ENCODE measurements at places on chromosomes 16 and 17.

DNA sequence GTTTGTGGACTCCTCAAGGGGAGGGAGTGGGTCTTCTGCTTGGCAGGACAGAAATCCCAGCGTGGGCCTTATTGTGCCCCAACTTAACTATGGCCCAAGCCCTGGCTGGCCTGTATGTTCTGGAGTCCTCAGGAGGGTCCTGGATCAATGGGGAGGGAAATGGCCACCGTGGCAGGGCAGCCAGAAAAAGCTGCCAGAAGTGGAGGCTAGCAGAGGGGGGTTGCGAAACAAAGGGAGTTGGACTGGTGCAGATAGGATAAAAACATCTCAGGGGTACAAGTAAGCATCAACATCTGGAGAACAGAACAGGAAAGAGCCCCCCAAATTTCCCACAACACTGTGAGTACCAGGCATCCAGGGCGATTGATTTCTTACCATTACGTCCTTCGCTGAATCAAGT lies 3.7 kb upstream of the CACNG1 start:
- no peak for DNase-seq

GRCh38 chr16:56641166-56641565 lies 2.7 kb downstream of the MT1A start:
- DNase-seq, result no peak

DNA sequence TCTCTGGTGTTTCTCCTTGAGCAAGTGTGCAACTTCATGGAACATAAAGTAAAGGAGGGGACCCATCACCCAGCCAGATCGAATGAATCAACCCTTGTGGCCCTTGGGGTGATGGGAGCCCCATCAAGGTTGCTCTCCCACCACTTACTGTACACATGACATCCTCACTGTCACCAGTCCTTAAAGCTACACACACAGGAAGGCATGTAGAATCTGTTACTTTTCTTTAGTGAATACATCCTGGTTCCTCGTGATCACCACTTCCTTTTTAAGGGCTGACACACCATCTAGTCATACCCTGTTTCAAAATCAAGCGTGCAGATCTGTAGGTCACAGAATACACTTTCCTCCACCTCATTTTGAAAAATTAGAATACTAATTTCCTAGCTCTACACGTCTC lies 22.6 kb upstream of the MPHOSPH6 start:
- DNase-seq, result no peak

- DNase-seq, result no peak
Measured at GRCh38 chr16:20918486-20919239, 18.1 kb downstream of the LYRM1 start.

DNA sequence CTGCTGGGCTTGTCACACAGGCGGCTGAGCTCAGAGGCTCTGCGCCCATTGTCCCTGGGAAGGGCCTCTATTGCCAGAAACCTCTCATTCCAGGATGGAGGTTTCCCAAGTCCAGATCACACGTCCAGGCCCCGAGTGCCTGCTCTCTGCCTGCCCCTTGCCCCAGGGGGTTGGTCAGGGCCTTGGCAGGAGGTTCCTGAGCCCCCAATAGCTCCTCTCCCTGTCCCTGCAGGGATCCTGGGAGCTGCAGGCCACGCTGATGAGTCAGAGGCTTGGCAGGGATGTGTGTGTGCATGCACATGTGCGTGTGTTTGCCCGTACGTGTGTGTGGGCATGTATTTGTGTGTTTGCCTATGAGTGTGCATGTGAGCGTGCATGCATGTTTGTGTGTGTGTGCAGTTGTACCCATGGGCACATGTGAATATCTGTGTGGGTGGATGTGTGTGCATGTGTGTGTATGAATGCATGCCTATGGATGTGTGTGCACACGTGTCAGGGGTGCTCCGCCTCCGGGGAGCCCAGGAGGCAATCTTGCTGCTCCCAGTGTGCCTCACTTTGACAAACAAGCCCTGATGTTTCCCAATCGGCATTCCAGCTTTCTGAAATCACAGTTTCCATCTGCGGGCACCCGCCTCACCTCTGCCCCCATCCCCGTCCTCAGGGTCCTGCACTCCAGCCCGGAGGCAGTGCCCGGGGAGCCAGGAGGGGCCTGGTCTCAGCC lies 98.4 kb upstream of the GSE1 start:
- no peak for DNase-seq

DNA sequence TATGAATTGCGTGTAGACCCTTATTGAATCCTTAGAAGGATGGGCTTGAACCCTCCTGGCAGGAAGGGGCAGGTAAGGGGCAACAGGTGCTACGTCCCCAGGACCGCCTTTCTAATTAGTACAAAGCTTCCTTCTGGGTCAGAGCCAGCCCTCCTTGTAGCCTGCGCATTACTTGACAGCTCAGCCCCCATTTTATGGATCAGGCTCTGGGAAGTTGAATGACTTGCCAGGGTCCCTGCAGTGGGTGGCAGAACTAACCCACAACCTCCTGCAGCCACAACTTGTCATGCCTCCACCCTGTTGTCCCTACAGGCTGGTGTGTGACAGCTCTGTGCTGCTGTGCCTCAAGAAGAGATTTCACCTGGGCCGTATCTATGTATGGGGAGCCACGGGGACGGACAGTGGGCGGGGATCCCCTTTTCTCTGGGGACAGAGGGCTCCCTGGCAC lies 2.7 kb downstream of the MYO15B start:
- DNase-seq, result no peak

GRCh38 chr16:22183901-22184614 lies 21.8 kb downstream of the SDR42E2 start:
- DNase-seq, result no peak

- no peak for DNase-seq
Measured at GRCh38 chr16:87418644-87419043, 26.5 kb downstream of the MAP1LC3B start.

- no peak for DNase-seq
Measured at GRCh38 chr17:20852239-20852989, 190.4 kb downstream of the USP22 start.

DNA sequence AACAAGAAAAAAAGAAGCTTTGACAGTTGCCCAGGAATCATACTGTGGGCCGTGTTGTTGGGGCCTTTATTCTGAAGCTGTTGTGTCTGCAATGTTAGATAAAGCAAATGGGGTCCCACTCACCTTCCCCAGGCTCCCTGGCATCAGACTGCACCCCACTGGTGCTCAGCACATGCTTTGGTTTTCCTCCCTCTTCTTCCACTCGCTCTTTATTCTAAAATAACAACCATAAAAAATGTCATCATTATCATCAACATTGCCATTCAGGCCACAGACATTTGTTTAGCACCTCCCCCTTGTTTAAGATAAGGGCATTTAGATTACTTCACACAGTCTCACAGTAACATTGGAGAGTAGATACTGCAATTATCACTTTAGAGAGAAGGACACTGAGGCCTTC lies 8.2 kb downstream of the MYLK3 start:
- DNase-seq, result no peak
